Thymus (tissue), 14 donors: ENCODE measurements at places on chromosomes 16 and 17. TPM values are rescaled to one million over a fixed set of nuclear protein-coding genes. Genes with fewer than 3 reads are reported as not detected.

CNGB1 gene
- polyA plus RNA-seq = 0.43 TPM

RGS9 gene
- polyA plus RNA-seq = 2.6 TPM

NHLRC4 gene
- polyA plus RNA-seq = 3.1 TPM

MYOCD gene
- 0.80 TPM for polyA plus RNA-seq

DNA sequence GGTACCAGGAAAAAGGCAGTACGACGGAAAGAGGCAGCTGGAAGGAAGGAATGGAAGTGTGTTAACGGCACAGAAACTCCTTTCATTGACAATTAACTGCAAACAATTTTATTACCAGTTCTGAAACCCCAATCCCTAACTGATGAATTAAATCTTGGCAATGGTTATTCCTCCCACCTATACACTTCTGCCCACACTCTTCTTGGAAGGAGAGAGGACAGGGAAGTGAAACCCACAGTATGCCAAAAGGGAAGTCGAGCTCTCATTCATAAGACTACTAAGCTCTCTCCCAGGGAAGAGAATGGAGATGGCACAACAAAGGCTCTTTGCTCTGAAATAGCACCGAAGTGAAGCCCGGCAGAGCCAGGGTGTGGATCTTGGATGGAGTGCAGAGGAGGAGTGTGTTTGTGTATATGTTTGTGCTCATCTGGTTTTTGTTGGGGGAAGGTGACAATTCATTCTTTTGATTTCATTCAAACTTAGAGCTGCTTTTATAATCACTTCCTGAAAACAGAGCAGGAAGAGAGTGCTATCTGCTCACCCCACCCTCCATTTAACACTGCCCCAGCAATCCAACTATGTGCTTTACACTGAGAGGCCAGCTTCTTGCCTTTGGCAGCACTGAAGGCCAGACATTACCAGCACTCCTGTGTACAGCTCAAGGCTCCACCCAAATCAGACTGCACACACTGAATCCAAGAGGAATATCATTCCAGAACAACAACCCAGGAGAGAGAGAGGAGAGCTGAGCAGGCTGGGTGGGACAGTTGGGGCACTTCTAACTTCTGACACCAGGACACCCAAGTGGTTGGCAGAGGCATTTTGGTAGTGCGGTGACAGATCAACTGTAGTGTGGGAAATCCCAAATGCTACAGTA, 68.7 kb downstream of the HIC1 start:
- no peak for DNase-seq

GRCh38 chr16:55508941-55509931, at the start of gene LPCAT2:
LPCAT2 (plus strand) TSS chr16:55509072; CDS start chr16:55509182, 110 bp downstream.
- peak; percentile 42 for DNase-seq

DNA sequence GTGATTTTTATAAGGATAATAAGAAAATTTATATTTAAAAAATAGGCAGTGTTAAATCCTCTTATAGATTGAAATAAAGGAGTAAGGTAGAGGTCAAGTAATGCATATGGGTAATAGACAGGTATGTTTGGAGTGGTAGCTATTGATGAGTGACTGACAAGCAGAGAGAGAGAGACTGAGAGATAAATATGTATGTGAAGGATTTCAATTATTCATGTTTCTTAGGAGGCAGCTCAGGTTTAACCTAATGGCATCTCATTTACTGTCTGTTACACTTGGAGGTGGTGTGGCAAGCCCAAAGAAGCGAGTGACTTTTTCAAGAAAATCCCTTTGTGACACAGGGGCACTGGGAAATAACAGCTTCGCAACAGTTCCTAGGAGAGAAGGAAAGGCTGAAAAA, 120.2 kb downstream of the KIF2B start:
- no peak for DNase-seq

DNA sequence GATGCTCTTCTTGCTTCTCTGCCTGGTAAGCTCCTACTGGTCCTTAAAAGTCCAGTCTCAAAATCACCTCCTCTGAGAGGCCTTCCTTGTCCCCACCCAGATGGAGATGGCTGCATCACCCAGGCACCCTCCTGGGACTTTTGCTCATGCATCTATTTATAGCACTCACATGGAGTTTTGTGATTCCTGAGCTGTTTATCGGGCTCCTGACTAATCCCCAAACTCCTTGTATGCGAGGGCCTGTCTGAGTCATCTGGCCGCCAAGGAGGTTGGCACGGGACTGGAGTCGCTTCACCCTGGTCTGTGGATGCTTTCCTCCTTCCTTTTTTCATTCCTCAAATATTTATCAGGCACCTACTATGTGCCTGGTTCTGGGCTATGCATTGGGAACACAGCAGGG, 2.3 kb upstream of the MAP2K3 start:
- no peak for DNase-seq

- DNase-seq = no peak
Observed at GRCh38 chr17:57954397-57955182, 622 bp downstream of the CUEDC1 start.

- no peak for DNase-seq
Observed at GRCh38 chr17:29505836-29506235, 61.0 kb downstream of the ABHD15 start.

- DNase-seq = peak; percentile 71
Observed at GRCh38 chr16:2474877-2475412, at the start of gene TBC1D24. TBC1D24 (plus strand) TSS chr16:2475127; CDS start chr16:2496149, 21,022 bp downstream.

- no peak for DNase-seq
Observed at GRCh38 chr17:15381707-15382106, 40.3 kb upstream of the TEKT3 start.

- no peak for DNase-seq
Observed at GRCh38 chr16:52068447-52069074, 478.4 kb downstream of the TOX3 start.

DNA sequence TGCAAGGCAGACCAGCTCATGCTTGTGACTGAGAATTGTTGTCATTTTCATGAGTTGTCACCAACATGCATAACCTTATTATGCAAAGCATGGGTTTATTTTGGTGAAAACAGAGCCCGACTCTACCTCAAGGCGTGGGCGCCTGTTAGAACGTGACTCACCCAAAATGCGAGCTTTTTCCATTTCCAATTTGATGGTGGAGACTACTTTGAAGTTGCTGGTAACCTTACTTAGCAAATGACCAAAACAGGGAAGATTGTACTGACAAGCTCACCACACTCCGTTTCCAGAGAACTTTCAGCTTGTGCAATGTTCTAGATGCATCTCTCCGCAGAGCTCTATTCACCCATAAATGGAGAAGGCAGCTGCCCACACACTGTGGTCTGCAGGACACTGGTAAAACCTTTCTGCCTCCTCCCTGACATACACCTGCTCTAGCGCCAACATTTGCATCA, 284.5 kb downstream of the MAF start:
- DNase-seq = no peak

GRCh38 chr17:6536566-6537065, 19.7 kb downstream of the PITPNM3 start:
- DNase-seq = no peak

GRCh38 chr17:34798581-34798980, 162.7 kb downstream of the CCT6B start:
- DNase-seq = no peak

DNA sequence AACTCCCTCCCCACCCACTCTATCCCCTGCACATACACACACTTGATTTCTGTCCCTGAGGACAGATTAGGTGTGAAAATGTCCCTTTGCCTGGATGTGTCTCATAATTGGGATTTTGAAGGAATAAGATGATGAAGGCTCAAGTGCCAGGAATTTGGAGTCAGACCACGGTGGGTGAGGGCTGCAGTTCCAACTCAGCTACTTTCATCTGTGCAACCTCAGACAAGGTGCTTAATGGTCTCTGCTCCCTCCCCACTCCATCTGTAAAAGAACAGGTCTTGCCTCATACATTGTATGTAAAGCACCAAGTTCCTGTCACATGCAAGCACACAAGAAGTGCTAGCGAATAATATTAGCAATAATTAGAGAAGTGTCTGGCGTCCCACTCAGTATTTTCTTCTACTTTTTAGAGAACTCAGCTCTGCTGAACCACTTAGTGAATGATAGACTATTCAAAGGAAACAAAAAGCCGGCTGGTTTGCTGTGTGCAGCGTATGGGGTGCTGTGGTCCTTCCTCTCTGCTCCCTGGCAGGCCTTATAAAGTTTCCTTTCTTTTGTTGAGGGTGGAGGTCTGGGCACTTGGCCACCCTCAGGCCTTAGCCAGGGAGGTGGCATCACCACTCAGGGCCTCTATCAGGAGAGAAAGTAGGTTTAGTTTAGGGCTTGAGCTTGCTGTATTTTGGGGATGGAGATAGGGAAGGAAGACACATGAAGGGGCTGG, 6.4 kb downstream of the TBX4 start:
- no peak for DNase-seq

DNA sequence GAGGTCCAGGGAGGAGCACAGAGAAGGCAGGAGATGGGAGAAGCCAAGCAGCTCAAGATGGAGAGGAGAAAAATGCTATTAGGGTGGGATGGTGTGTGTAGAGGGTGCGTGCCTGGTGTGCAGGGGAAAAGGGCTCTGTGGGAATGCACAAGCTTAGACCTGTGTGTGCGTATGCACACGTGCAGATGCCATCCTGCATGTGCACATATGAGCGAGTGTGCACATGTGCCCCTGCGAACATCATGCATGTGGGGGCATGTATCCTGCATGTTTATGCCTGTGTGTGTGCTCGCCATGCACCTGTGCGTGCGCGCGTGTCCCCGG, 438 bp upstream of the KCNJ12 start:
- no peak for DNase-seq

GRCh38 chr16:24516900-24517669, 22.3 kb upstream of the RBBP6 start:
- DNase-seq = peak; percentile 61

GRCh38 chr17:6241381-6241780, 171.2 kb downstream of the WSCD1 start:
- DNase-seq = no peak

GRCh38 chr17:47850692-47851573, at the start of gene SP6:
SP6 (minus strand) TSS chr17:47851163; CDS start chr17:47848429, 2,734 bp downstream.
- DNase-seq = no peak

- DNase-seq = no peak
Observed at GRCh38 chr17:28895794-28896447, 1.6 kb downstream of the FLOT2 start.

DNA sequence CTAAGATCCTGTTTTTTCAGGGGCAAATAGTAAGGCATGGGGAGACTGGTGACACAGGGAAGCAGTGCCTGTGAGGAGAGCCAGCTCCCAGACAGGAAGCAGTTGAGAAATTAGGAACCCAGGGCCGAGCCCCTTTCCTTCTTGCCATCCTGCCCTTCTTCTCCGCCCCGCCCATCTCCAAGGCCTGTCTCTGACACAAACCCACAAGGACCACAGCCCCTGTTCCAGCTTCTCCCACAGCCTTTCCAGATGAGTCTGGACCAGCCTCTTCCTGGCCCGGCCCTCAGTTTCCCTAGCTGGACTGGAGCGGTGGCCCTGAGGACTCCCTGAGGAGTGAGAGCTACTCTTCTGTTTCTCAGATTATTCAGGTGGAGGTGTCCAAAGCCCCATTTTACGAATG, 9.9 kb downstream of the CCDC102A start:
- no peak for DNase-seq

DNA sequence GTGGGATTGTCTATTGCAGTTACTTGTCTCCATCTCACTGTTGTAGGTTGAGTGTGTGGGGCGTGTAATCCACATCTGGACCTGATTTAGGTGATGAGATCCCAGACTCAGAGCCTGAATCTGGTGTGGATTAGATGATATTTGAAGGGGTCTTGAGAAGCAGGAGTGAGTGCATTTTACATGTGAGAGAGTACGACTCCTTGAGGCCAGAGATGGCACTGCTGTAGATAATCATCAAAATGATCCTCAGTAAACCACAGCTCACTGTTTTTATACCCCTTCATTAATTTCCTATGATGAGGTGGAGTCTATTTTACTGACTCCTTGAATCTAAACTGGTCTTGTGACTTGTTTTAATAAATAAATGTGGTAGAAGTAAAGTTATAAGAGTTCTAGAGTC, 732.5 kb downstream of the KCNJ2 start:
- DNase-seq = no peak

DNA sequence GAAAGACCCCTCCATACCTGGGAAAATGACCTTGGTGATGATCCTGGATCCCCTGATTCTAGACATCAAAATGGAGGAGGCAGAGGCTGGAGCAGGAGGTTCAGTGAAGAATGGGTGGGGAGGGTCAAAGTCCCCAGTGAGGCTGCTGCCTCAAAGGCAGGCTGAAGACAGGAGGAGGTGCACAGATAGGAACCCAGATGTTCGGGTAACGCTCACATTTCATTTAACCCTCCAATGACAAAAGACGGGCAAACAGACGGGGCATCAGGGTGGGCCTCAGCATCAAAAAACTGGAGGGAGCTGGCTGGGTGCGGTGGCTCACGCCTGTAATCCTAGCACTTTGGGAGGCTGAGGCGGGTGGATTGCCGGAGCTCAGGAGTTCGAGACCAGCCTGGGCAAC, at the start of gene ANKRD40CL:
Gene ANKRD40CL, minus strand, starts transcription at position 73 of the 400 bp plus-strand sequence. CDS start 605 bp downstream, outside the sequence.
- DNase-seq = no peak

DNA sequence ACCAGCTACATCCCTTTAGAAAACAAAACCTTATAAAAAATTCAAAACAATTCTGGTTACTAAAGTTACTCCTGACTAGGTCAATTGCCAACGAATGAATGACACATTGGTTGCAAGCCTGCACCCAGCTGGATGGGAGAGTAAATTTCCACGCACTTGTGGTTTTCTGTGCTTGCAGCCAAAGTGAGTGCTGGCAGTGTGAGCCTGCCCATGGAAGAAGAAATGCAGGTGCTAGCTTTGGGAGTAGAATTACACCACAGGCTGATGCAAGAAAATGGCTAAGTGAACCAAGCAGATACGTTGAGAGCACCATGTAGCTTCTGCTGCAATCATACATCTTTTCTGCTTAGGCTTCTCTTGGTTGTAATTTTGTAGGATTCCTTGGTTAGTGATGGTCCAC, 74.6 kb downstream of the SYCE1L start:
- DNase-seq = peak; percentile 40

DNA sequence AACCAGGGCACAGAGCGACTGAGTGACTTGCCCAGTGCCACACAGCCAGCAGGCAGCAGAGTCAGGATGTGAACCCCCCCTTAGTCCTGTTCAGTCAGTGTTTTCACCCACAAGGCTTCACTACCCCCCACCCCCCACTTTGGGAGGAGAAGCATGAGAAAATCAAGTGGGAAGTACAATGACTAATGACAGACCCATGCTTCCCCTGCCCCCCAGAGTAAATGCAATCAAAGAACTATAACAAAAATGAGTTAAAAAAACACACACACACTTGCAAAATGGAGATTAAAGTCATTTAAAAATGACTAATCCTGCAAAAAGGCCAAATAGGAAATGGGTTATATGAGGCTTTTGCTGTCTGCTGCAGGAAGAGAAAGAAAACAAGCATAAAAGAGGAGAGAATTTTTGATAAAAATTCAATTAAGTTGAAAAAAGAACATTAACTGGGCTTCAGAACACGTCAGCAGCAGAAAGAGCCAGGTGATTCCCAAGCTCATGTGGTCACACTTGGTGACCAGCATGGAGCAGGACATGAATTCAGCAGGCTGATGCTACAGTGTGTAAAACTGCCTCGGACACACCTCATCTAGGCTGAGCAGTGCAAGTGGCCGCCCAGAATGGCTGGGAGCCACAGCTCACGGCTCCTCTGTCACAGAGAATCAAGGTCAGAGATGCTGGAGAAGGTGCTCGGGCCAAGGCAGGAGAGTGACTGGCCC, 212.3 kb downstream of the ZNF423 start:
- no peak for DNase-seq

- no peak for DNase-seq
Observed at GRCh38 chr17:77637818-77638575, 320.5 kb upstream of the TNRC6C start.

GRCh38 chr17:73197161-73197560, 4.3 kb downstream of the COG1 start:
- DNase-seq = no peak

GRCh38 chr17:73089322-73090317, 2.9 kb downstream of the SLC39A11 start:
- no peak for DNase-seq
